ENCODE measurements at places on chromosomes 2 and 18.

DNA sequence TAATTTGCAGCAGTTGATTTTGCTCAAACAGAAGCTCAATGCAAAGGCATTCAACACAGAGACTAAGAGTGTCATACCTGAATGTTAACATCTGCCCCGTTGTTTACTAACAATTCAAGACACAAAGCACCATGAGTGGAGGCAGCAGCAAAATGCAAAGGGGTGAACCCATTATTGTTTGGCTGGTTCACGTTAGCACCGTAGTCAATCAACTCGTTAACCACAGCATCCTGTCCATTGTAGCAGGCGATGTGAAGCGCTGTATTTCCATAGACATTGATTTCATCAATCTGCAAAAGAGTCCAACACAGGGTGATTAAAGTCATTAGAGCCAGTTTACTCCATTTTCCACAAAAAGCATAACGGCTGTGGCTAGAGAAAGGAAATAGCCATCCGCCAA lies 189.3 kb downstream of the ANKRD44 start:
- DNase-seq: no peak

DNA sequence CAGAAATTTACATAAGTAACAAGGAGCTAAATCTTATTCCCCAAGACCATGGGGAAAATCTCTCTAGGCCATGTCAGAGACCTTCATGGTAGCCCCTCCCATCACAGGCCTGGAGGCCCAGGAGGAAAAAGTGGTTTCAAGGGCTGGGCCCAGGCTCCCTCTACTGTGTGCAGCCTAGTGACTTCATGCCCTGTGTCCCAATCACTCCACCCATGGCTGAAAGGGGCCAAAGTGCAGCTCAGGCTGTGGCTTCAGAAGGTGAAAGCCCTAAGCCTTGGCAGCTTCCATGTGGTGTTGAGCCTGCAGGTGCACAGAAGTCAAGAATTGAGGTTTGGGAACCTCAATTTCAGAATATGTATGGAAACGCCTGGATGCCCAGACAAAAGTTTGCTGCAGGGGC lies 1612.7 kb upstream of the SLC39A10 start:
- DNase-seq: no peak

- DNase-seq: no peak
Observed at GRCh38 chr2:138677221-138677620, 103.0 kb downstream of the NXPH2 start.

DNA sequence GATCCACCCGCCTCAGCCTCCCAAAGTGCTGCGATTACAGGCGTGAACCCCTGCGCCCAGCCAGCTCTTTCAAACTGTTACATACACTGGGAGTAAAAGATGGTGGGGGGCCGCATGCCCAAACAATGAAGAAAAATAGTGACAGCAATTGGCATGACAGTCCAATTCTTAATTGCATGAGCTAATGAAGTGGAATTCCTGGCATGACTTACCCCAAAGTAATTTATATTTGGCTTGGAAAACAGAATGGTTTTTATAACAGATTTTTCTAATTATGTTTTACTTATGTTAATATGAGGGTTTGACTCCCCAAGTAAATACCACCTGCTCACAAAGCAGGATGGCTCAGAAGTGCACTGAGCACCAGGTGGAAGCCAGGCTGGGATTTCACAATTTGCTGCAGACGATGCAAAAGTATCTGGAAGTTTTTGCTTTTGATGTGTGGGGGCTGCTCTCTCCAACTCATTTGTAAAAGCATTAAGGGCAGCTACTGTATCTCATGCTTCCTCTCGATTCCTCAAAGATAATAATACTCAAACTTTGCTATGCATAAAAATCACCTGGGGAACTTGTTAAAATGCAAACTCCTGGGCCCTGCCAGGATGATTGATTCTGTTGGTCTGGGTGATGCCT lies 24.0 kb upstream of the ATG16L1 start:
- DNase-seq: no peak

- DNase-seq: no peak
Observed at GRCh38 chr2:101511381-101511780, 36.5 kb upstream of the RFX8 start.

- no peak for DNase-seq
Observed at GRCh38 chr2:131557558-131558321, 30.1 kb downstream of the CCDC74A start.

DNA sequence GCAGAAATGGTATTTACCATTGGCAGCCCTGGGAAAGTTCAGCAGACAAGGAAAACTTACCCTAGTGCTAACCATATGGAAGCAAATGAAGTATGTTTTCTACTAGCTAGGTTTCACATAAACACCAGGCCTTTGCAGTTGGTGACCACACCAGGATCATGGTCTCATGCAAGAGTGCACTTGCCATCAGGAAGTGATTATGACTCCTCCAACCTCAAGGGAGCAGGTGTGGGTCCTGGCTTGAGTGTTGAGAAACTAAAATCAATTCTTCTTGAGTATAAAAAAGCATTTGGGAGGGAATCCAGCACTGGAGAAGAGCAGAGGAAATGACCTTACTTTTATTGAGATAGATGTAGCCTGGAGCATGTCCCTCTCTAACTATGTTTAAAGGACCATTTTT lies 56.8 kb upstream of the SPAG16 start:
- peak; percentile 55 for DNase-seq
